ENCODE measurements at places on chromosomes 4 and X.
A peak's percentile ranks its signal among the peaks of the same experiment; 100 is the strongest.

DNA sequence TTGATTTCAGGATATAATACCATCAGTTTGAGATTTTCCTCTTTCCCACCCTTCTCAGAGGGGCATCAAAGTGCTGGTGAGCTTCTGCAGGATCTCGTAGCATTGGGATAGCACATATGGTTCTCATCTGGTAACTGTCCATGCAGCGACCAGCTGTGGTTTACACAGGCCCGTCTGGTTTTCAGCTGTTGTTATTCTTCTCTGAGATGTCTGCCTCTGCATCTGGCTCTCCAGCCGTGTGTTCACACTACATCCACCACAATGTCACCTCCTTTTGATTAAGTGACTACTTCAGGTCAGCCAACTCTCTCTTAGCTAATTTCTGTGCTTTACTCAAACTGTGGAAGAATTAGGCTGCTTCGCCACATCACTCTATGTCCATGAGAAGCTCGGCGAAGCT lies 676.7 kb upstream of the TENM3 start:
- H3K4me1 ChIP-seq, result no peaks in the 10 kb centered on the region
- no peaks in the 10 kb centered on the region for H3K36me3 ChIP-seq
- DNase-seq, result no peak
- H3K27ac ChIP-seq, result no peak overlapping the region

GRCh38 chr4:140703463-140703862 lies 52.7 kb downstream of the TBC1D9 start:
- H3K4me1 ChIP-seq, result no peaks in the 10 kb centered on the region
- H3K36me3 ChIP-seq, result no peaks in the 10 kb centered on the region
- DNase-seq, result no peak
- no peak overlapping the region for H3K4me3 ChIP-seq

DNA sequence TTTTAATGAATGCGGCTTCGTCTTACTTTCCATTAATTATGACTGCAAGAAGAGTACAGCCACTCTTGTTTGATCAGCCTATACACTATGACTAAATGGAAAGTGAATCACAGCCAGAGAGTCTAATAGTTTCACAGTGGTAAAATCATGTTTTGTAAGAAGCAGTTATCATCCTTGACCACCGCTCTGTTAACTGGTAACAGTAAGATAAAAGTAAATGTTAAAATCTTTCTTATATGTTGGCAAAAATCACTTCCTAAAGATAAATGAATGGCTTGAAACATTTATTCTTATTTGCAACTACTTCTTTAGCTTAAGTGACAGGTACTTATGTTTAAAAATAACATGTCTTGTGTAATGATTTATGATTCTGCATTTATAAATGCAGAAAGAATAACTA lies 13.2 kb downstream of the GALNT7 start:
- H3K4me3 ChIP-seq, result no peak overlapping the region
- H3K36me3 ChIP-seq, result no peaks in the 10 kb centered on the region
- H3K27ac ChIP-seq, result no peak overlapping the region
- no peaks in the 10 kb centered on the region for H3K27me3 ChIP-seq

GRCh38 chr4:27176881-27177280 lies 316.2 kb downstream of the STIM2 start:
- H3K4me3 ChIP-seq, result no peak overlapping the region
- no peaks in the 10 kb centered on the region for H3K27me3 ChIP-seq
- H3K36me3 ChIP-seq, result no peaks in the 10 kb centered on the region
- no peak for DNase-seq

DNA sequence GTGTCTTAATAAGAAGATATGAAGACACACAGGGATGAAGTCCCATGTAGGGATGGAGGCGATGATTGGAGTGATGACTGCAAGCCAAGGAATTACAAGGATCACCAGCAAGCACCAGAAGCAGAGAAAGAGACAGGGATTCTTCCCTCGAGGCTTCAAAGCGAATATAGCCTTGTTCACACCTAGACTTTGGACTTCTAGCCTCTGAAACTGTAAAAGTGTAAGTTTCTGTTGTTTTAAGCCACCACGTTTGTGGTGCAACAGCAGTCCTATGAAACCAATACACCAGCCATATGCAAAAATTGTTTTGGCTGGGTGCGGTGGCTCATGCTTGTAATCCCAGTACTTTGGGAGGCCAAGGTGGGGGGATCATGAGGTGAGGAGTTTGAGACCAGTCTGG lies 9.8 kb upstream of the PDS5A start:
- DNase-seq, result no peak
- H3K27me3 ChIP-seq, result no peaks in the 10 kb centered on the region
- H3K27ac ChIP-seq, result no peak overlapping the region
- no peaks in the 10 kb centered on the region for H3K4me1 ChIP-seq

DNA sequence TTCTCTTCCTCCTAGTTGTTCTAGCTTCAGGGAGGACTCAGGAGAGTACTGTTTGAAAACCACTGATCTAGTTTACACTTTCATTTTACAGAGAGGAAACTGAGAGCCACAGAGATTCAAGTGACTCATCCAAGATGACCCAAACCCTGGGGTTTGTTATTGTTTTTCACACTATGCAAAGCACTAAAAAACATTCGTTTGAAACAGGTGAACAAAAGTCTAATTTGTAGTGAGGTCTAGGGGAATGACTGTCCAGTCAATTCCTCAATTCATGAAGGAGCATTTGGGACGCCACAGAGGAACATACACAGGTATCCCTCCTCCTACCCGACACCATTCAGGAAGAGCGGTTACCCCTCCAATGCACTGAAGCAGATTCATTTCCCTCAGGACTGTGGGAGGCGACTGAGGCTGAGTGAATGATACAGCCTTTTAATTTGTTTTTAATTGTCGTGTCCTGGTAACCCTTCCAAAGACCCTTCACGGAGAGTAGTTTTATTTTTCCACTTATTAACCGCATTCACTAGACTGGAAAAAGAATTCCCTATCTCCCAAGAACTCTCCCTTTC lies 30.3 kb downstream of the TLR10 start:
- no peaks in the 10 kb centered on the region for H3K27me3 ChIP-seq
- H3K36me3 ChIP-seq, result no peaks in the 10 kb centered on the region
- no peaks in the 10 kb centered on the region for H3K4me1 ChIP-seq
- H3K27ac ChIP-seq, result peak overlapping the region; percentile 38
- no peak for DNase-seq

- H3K27ac ChIP-seq, result no peak overlapping the region
- DNase-seq, result no peak
- no peaks in the 10 kb centered on the region for H3K27me3 ChIP-seq
- H3K4me3 ChIP-seq, result no peak overlapping the region
- H3K36me3 ChIP-seq, result peaks cover 42% of the 10 kb centered on the region
Measured at GRCh38 chr4:68337004-68337403, 12.9 kb downstream of the YTHDC1 start.

- H3K36me3 ChIP-seq, result no peaks in the 10 kb centered on the region
- DNase-seq, result no peak
- no peaks in the 10 kb centered on the region for H3K27me3 ChIP-seq
- no peak overlapping the region for H3K4me3 ChIP-seq
- no peaks in the 10 kb centered on the region for H3K4me1 ChIP-seq
- no peak overlapping the region for H3K27ac ChIP-seq
Measured at GRCh38 chrX:30283456-30284200, 25.6 kb downstream of the NR0B1 start.

- H3K27ac ChIP-seq, result no peak overlapping the region
- no peak for DNase-seq
- no peaks in the 10 kb centered on the region for H3K36me3 ChIP-seq
- H3K27me3 ChIP-seq, result no peaks in the 10 kb centered on the region
- no peaks in the 10 kb centered on the region for H3K4me1 ChIP-seq
Measured at GRCh38 chrX:72097098-72097497, 34.6 kb downstream of the RTL5 start.

DNA sequence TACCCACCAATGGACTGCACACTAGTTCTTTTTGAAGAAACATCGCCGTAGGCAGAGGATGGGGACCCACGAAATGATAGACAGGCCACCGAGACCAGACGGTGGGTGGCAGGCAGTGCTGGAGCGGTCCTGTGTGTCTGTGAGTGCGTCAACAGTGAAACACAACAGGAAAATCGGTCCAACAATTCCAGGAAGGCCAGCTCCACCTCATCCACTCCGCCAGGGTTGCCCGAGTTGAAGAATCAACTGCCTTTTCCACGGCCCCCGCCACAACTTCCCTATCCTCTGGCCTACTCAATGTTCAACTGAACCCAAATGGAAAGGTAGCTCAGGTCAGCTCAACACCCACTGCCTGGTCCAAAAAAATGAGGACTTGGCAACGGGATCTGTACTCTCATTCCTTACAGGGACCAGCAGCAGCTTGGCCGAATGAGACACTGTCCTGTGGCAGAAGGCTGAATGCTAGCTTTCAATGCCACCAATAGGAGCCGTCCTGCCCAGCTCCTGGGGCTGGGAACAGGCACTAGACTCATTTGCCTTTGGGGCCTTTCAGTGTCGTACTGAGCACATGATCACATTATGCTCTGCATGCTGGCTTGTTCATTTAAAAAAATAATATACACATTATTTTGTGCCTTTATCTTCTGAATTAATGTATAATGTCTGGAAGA lies 43.5 kb downstream of the MID1 start:
- H3K4me1 ChIP-seq, result no peaks in the 10 kb centered on the region
- H3K27me3 ChIP-seq, result no peaks in the 10 kb centered on the region
- H3K36me3 ChIP-seq, result no peaks in the 10 kb centered on the region
- H3K27ac ChIP-seq, result peak overlapping the region; percentile 21
- no peak overlapping the region for H3K4me3 ChIP-seq
- DNase-seq, result no peak

- no peaks in the 10 kb centered on the region for H3K36me3 ChIP-seq
- H3K4me3 ChIP-seq, result no peak overlapping the region
- H3K27me3 ChIP-seq, result no peaks in the 10 kb centered on the region
- H3K27ac ChIP-seq, result no peak overlapping the region
- DNase-seq, result no peak
Measured at GRCh38 chr4:186032259-186032658, 36.7 kb upstream of the TLR3 start.

DNA sequence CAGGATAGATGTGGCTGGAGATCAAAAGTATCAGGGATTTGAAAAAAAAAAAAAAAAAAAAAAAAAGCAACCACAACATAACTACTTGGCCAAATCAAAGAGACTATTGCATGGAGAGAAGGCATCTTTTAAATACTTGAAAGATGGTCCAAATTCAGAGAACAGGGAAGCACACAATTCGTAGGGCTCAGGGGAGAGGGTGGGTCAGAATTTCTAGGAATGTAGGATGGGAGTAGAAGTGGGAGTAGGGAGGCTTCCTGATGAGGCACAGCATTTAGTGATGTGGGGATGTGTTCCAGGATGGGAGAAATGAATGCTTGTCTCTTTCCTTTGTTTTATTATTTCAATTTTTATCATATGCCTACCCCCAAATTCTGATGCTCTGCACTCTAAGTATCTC lies 36.3 kb downstream of the RTL3 start:
- no peaks in the 10 kb centered on the region for H3K27me3 ChIP-seq
- H3K4me1 ChIP-seq, result no peaks in the 10 kb centered on the region
- DNase-seq, result no peak
- no peak overlapping the region for H3K27ac ChIP-seq
- H3K4me3 ChIP-seq, result no peak overlapping the region
- no peaks in the 10 kb centered on the region for H3K36me3 ChIP-seq

DNA sequence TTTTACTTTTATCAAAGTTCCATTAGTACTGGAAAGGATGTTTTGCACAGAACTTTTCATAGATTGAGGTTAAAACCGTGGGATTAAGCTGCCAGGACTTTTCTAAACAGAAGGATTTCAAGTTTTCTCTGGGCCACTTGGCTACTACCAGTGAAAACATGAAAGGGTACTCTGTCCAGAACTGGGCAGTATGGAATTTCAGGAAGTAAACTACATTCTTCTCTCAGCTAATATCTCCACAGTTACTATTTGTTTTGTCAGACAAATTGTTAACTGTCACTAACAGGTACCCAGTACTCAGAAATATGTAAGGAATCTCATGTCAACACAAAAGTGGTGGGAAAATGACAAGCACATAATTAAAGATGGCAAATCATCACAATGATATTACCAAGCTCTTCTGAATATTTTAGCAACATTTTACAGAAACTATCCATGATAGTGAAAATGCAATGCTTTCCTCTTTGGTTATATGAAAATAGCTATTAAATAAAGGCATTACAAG lies 454.4 kb downstream of the C4orf33 start:
- no peaks in the 10 kb centered on the region for H3K4me1 ChIP-seq
- no peaks in the 10 kb centered on the region for H3K36me3 ChIP-seq
- H3K4me3 ChIP-seq, result no peak overlapping the region
- no peaks in the 10 kb centered on the region for H3K27me3 ChIP-seq

- H3K27me3 ChIP-seq, result no peaks in the 10 kb centered on the region
- H3K4me3 ChIP-seq, result no peak overlapping the region
- H3K27ac ChIP-seq, result no peak overlapping the region
- H3K4me1 ChIP-seq, result no peaks in the 10 kb centered on the region
Measured at GRCh38 chr4:73599182-73599581, 21.1 kb downstream of the RASSF6 start.

DNA sequence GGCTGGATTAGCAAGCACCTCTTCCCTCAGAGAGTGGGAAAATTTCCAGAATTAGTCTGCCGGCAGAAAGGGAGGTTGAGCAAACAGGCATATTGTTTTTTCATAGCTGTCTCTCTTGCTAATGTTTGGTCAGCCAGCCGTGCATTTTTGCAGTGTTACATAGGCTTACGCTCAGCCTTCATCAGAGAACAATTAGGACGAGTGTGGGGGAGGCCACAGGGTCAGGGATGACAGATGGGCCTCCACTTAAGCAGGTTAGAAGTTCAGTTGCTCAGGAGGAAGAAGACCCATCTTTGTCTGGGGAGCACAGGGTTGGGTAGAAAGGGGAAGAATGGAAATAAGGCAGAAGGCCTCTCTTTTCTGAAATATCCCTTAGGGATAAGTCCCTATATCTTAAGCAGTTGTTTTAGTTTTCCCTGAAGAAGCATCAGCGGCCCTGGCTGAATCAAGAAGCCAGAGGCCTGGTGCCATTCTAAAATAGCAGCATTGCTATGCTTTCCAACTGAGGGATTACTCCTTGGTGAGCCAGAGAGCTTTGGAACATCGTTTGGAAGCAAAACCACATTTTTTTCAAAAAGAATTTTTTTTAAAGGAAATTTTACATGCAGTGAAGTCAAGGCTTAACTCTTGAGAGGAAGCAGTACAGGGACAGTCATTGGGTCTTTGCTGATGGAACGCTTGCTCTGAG lies 118.8 kb downstream of the SMIM20 start:
- H3K36me3 ChIP-seq, result no peaks in the 10 kb centered on the region
- no peaks in the 10 kb centered on the region for H3K27me3 ChIP-seq
- H3K4me1 ChIP-seq, result no peaks in the 10 kb centered on the region
- H3K27ac ChIP-seq, result peak overlapping the region; percentile 28
- no peak for DNase-seq

- peaks cover 30% of the 10 kb centered on the region for H3K4me1 ChIP-seq
- H3K36me3 ChIP-seq, result no peaks in the 10 kb centered on the region
- DNase-seq, result peak; percentile 73
- H3K27me3 ChIP-seq, result no peaks in the 10 kb centered on the region
- H3K27ac ChIP-seq, result peak overlapping the region; percentile 64
Measured at GRCh38 chrX:110143454-110144210, 140.7 kb downstream of the TMEM164 start.
